T-cell (primary cell): ENCODE measurements at places on chromosomes 4 and X. TPM values are rescaled to one million over a fixed set of nuclear protein-coding genes. Genes with fewer than 3 reads are reported as not detected.

YIPF7 gene
- not detected for total RNA-seq

XAGE2 gene
- not detected for total RNA-seq

IL1RAPL2 gene
- total RNA-seq: not detected

CORIN gene
- total RNA-seq: 0.44 TPM

FAM199X gene
- 17.2 TPM for total RNA-seq

NXF2 gene
- not detected for total RNA-seq

PLP1 gene
- not detected for total RNA-seq

- no peak for DNase-seq
Measured at GRCh38 chrX:117788339-117788738, 328.3 kb downstream of the KLHL13 start.

DNA sequence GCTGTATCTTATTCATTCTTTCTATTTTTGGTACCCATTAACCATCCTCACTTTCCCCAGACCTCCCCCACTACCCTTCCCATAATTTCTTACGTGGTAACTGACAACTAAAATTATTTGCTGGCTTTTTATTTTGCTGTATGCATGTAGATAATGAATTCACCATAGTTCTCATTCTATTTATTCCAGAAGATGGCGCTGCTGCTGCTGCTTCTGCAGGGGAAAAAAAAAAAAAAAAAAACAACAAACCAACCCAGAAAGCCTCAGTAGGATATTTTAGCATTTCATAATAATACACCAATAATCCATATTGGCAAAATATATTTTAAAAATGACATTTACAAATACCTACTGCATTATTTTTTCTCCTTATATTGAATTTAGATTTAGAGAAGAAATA is 416.6 kb upstream of the MAGEB18 start:
- no peak for DNase-seq

GRCh38 chr4:10181745-10182445 is 65.3 kb upstream of the WDR1 start:
- no peak for DNase-seq

DNA sequence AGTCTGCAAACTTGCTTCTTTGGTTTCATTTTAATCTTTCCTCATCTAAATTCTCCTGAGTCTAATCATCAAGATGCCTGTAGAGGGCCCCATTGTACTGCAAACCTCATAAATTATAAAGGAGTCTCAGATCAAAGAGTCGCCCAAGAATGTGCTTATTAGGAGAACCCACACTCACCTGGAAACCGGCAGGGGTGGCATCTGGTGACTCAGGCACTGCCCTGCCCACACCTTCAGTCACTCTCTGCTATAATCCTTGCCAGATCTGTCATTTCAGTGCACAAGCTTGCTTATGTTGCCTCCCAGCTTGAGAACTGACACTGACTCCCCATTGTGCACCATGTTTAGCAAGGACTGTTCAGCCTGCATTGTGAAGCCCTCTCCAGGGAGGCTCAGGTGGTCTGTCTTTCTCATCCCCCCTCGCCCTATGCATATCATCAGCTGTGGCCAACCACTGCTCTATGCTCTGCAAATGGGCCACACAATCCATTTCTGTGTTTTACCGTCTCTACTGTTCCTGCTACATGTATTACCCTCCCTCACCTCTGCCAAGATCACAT is 12.4 kb downstream of the EPGN start:
- no peak for DNase-seq

DNA sequence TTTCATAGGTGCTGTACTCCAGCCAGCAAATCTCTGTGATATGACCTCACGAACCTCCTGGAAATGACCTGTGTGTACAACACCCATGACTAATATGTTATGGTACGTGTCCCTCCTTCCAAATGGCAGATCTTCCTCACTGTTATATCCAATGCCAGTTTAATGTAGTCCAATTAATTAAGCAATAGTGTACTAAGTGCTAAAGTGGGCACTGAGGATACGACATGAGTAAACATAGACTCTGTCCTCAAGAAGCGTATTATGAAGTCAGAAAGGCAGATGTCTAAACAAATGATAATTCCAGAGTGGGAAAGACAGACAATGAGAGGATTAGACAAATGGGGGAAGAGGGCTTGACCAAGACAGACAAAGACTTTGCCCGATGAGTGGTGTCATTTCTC is 33.9 kb downstream of the GPRIN3 start:
- DNase-seq: no peak

DNA sequence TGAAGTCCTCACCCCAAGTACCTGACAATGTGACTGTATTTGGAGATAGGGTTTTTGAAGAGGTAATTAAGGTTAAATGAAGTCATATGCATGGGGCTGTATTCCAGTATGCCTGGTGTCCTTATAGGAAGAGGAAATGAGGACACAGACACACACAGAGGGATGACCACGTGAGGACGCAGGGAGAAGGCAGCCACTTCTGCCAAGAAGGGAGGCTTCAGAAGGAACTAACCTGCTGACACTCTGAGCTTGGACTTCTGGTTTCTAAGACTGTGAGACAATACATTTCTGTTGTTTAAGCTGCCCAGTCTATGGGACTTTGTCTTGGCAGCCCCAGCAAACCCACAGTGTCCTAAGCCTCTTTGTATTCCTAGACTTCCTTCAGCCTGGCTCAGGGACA is 3.0 kb upstream of the SLC2A9 start:
- no peak for DNase-seq

GRCh38 chr4:89212666-89213381 is 94.8 kb downstream of the GPRIN3 start:
- no peak for DNase-seq

DNA sequence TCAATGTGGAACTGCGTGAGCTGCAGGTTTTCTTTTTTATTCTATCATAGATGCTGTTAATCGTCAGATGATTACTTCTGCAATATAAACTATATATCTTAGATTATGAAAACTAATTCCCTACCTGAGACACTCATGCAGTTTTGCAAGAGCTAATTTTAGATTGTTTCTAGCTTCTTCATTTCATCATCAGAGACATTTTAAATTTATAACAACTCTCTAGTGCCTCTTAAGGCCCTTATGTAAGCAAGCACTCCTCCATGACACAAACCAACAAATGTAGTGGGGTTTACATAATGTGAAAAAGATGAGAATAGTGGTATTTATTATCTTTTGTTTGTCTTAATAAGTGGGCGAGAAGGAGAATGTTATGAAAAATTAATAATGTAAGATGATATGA is 170.2 kb upstream of the ETNPPL start:
- no peak for DNase-seq

- DNase-seq: no peak
Measured at GRCh38 chrX:22078117-22078516, 46.0 kb downstream of the PHEX start.

- no peak for DNase-seq
Measured at GRCh38 chrX:149145845-149146285, 359.2 kb downstream of the IDS start.

- no peak for DNase-seq
Measured at GRCh38 chr4:23934915-23935314, 45.1 kb upstream of the PPARGC1A start.

DNA sequence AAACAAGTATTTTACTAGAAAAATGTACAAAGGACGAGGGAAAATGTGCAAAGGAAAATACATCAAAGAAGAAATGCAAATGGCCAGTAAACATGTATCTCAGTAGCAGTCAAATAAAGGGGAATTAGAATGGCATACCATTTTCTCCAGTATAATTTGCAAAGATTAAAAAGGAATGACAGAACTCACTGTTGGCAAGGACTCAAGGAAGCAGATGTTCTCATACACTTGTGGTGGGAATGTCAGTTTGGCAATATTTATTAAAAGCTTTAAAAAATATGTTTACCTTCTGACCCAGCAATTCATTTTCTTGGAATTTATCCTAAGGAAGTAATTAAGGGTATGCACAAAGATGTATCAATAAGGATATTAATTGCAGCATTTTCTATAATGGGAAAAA is 7.6 kb downstream of the CLCN5 start:
- DNase-seq: no peak

- DNase-seq: peak; percentile 28
Measured at GRCh38 chr4:121156822-121157769, 7.0 kb downstream of the TNIP3 start.

DNA sequence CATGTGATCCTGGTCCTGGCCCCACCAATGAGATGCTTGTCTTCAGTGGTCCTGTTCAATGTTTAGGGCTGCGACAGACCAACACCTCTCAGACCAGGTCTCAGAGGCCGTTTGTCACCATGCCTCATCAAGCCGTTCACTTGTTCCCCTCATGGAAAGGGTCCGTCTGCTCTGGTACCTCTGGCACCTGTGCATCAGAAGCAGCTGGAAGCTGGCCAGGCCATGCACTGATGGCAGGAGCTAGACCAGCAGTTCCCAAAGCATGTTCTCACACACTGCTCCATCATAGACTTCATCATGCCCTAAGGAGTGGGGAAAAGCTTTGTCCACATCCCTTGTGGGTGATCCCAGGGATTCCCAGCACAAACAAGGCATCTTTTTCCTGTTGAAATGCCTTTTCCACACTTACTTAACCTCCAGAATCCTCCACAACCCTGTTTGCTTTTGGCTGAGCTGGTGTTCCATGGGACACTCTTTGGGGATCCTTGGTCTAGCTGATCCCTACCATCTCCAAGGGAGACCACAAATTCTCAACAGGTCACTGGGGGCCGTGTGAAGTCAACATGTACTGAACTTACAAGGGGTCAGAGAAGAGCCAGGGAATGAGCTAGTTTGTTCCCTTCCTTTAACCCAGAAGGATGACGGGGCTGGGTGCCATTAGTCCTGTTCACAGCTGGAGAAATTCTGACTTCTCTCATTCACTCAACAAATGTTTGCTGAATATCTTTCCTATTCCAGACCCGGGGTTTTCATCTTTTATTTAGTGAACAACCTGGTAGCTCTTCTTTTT is 21.8 kb downstream of the SH3TC1 start:
- DNase-seq: no peak

DNA sequence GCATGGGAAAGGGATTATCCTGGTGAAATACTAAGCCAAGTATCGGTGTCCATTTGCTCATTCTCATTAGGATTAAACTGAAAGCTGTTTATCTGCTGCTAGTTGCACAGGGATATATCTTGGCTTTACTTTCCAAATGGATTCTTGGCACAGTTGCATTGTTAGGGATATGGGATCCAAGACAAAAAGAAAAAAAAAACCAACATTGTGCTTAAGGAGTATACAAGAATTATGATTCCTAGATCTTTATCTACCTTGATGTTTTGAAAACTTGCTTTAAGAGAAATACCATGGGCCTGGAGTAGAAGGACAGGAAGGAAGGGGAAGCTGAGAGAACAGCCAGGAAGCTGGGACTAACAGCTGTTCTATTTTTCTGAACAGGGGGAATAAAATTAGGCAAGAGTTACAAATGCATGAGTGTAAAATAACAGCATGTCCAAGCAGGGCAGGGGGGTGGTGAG is 107.6 kb downstream of the ATXN3L start:
- no peak for DNase-seq

DNA sequence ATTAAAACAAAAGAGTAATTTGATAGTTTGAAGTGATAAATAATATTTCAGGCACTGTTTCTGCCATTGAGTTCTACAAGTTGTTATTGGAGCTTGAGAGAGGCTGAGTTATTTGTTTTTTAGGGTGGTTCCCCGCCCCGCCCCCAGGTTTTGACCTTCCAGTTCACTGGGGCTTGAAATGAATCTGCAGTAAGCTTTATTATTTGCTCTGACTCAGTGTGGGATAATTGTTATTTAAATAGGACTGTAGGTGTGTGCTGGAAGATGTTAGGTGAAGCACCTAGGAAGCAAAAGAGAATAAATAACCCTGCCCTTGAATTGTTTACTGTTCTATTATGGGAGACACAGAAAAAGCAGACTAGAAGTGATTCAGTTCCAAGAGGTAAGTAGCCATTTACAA is 81.2 kb upstream of the KCNIP4 start:
- DNase-seq: no peak

- DNase-seq: no peak
Measured at GRCh38 chr4:158169931-158170690, 2.7 kb downstream of the GASK1B start.

DNA sequence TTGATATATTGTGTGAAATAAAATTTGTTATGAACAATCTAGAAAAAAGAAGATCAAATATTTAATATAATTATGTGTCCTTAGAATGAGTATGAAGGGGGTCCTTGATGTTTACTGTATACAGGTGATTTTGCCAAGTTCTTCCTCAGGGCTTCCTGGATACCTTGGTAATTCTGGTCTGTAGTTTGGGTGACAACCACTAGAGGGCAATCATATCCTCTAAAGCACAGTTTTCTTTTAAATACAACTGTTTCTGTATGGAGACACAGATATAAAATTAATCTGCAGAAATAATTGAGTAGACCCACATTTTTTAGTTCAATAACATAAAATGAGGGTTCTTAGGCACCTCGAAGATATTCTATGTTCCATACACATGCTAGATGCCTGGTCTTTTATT is 157.7 kb downstream of the SPANXN1 start:
- DNase-seq: no peak

DNA sequence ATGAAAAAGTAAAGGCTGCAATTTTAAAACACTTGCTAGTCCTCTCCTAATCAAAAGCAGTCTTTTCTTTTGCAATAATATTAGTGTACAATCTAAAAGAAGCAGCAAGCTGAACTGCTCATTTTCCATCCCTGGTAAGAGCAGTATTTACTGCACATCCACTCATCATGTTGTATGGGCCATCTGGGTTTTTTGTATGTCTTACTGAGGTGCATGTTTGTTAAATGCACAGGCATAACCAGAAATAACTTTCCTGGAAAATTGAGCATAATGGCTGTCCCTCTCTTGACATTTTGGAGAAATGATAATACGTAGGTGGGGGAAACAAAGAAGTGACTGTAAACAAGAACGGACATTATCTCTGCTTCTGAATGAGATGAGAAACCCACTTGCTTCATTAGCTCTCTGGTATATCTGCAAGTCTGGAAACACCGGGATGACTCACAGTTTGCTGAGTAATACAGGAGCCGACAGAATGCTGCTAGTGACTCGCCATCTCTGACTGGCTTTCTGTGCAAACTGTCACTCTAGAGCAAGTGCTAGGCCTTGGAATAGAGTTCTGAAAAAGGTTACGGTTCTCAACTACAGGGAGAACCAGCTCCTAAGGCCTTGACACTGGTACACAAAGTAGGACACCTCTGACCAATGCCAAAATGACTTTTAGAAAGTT is 85.7 kb upstream of the MTM1 start:
- DNase-seq: no peak

GRCh38 chrX:153398275-153398960 is 2.7 kb downstream of the PNMA6E start:
- DNase-seq: no peak

GRCh38 chr4:6020613-6021012 is 2.4 kb upstream of the C4orf50 start:
- no peak for DNase-seq

DNA sequence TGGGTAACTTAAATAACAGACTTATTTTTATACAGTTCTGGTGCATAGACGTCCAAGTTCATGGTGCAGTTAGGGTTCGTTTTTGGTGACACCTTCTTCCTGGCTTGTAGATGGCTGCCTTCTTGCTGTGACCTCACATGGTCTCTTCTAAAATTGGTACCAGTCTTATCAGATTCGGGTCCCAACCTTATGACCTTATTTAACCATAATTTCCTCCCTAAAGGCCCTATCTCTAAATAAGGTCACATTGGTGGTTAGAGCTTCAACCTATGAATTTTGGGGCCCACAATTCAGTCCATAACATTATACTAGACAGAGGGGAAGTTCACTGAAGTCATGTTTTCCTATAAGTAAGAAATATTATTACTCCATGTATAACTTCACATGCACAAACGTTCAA is 128.0 kb downstream of the CFAP299 start:
- DNase-seq: no peak

GRCh38 chr4:11480683-11481082 is 52.0 kb upstream of the HS3ST1 start:
- no peak for DNase-seq

GRCh38 chr4:185112104-185112503 is 31.0 kb upstream of the SLC25A4 start:
- no peak for DNase-seq
